ENCODE measurements at places on chromosomes 7 and 10.

DNA sequence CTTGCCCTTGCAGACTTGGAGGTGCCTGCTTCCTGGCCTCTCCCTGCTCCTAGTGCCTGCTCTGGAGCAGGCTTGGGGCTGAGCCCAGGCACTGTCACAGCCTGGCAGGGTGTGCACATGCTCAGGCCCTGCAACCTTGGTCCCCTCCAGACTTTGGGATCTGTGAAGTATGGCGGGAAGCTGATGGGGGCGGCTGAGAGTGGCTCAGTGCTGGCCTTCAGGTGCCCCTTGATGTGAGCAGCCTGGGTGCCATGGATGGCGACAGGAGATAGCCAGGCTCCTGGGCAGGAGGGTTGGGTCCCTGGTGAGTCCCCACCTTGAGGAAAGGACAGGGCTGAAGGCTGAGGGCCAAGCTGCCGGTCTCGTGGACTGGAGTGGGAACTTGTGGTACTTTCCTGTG is 700.4 kb upstream of the KCND2 start:
- DNase-seq = no peak

- no peak for DNase-seq
Observed at GRCh38 chr7:44043902-44044301, 600 bp upstream of the DBNL start.

GRCh38 chr10:6769704-6770417 is 189.8 kb upstream of the PRKCQ start:
- DNase-seq = peak; percentile 20

DNA sequence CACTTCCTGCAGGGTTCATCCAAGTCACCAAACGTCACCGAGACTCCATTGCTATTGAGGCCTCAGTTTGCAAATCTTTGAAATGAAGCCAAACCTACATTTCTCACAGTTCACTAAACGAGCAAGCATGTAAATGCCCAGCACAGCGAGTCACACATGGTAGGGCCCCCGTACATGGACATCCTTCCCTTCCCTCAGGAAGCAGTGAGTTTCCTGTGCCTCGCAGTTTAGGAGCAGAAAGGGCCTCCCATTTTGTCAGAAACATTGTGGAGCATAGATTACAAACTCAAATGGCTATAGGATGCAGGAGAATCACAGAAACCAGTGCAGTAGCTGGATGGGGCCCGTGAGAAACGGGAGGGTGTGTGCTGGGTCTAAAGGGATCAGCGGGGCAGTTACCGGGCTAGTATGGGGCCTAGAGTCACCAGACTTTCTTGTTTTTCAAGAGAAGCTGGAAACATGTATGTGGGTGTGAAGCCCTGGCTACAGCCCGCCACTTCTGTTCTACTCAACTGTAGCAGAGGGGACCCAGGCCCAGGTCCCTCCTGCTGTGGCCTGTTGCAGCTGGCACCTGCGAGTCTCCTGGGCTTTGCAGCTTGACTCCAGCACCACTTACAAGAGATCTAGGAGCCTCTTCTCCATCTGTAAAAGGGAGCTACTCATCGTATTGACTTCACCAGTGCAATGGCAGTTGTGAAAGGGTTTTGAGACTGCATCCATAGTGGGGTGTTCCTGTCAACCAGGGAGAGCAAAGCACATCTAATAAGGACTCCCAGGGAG is 14.2 kb upstream of the SLC18A3 start:
- no peak for DNase-seq

DNA sequence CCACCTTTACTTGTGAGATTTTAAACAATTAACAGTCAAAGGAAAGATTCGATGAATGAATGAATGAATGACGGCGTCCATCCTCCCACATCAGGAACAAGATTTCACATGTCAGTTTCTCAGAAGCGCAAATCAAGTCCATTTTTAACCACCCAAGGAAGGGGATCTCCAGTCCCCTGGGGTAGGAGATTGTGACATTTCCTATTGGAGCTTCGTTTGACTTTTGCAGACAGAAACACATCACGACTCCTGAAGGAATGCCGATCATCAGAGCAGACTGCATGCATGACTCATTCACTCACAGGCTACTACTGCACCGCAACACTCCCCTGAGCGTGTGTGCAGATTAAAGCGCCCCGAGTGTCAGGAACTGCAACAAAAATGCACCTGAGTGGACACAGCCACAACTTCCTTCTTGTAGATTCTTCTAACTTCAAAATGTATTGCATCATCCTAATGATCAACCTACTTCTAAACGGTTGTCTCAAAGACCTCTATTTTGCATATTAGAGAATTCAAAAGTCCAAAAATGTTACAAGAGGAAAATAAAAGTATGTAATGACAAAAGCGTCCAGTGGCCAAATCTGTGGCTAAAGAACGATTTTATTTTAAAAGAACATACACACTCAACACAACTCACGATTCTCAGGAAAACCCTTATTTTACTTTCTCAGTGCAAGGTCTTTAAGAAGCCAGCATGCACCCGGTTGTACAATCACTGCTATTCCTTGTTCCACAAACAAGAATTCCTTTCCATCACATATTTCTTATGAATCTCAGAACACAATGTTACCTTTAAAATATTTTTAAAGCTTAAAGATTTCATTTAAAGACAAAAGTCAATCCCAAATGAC is 172.6 kb downstream of the FAM107B start:
- peak; percentile 61 for DNase-seq

DNA sequence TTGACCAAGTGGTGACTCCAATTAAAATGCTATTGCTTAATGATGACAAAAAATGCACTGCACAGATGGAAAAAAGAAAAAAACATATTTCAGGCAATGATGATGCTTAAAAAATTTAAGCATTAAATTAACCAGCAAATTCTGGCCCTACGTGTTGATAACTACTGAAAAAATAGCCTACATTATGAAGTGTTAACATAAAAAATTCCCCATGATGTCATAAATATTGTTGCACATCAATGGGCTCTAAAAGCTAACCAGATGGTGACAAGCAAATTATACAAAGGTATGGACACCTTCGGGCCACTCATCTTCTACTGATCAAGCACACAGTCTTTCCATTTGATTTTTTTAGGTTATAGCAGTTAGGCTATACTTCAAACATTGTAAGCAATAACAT is 267.4 kb downstream of the PARD3 start:
- no peak for DNase-seq

DNA sequence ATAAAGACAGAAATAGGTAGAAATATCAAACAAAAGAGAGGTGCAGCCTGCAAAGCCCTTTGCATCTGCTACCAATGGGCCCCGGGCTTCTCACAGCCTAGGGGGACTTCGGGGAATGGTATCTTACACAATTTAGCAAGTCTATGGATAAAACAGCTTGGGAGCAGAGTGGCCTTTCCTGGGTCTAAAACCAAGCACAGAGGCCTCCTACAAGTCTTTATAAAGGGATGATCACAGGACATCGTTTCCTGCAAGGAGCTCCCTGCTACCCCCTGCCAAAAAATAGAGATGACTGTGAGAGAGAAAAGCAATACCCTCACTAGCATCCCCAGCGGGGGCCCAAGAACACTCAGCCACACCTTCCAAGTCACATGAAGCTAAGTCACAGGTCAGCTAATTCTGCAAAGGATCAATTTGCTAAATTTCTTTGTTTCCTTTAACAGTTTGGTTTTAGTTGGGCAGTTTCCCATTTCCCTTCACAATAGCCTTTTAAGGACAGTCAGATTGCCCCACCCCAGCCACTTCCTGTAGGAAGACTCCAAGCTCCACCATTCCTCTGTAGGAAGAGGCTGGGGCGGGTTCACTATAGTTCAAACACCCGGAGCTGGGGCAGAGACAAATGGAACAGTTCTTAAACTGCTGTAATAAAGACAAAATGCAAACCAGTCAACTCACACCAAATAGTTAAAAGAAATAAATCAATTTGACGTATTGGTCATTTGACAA is 105.5 kb downstream of the SLIT1 start:
- DNase-seq = no peak

DNA sequence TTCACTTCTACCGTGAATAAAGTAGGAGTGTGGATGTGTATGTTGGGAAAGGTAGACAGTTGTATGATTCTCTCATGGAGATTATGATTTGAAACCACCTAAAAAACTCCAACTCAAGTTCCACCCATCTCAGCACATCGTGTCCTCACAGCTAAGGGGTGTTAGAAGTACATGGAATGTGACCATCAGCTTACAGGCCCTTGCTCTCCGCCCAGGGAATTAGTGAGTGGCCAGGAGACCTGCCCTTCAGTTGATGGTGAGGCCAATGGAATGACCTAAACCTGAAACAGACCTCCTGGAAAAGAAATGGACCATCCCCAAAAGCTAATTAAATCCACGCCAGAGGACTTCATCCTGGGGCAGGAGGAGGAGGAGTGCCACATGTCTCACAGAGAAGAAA is 2.1 kb upstream of the WNT2 start:
- no peak for DNase-seq

- no peak for DNase-seq
Observed at GRCh38 chr7:235576-236395, 43.4 kb downstream of the FAM20C start.

DNA sequence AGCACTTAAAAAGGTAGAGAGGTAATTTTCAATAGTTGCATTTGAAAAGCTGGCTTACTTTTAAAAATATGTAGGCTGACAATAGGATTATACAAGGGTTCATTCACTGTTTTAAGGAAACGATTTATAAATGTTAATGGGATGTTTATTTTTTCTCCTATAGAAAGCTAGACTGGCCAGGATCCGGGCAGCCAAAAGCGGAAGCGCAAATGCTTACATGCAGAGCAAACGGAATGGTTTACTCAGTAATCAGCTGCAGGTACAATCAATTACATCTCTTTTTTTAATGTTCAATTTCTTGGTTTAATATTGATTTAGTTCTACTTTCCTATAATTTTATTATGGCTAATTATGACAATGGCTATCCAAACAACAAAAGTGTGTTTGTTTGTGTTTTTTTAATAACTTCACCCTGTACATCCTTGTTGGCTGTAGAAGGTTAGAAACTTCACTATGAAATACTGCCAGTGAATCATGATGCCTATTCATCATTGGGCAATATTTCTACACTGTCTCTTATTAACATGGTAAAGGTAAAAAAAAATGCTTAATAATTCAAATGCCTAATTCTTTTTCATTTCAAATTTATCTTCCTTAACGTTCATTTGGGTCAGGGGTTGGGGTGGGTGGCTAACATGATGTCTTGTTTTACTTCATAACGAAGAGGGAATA is 116.4 kb downstream of the TSPAN12 start:
- no peak for DNase-seq

DNA sequence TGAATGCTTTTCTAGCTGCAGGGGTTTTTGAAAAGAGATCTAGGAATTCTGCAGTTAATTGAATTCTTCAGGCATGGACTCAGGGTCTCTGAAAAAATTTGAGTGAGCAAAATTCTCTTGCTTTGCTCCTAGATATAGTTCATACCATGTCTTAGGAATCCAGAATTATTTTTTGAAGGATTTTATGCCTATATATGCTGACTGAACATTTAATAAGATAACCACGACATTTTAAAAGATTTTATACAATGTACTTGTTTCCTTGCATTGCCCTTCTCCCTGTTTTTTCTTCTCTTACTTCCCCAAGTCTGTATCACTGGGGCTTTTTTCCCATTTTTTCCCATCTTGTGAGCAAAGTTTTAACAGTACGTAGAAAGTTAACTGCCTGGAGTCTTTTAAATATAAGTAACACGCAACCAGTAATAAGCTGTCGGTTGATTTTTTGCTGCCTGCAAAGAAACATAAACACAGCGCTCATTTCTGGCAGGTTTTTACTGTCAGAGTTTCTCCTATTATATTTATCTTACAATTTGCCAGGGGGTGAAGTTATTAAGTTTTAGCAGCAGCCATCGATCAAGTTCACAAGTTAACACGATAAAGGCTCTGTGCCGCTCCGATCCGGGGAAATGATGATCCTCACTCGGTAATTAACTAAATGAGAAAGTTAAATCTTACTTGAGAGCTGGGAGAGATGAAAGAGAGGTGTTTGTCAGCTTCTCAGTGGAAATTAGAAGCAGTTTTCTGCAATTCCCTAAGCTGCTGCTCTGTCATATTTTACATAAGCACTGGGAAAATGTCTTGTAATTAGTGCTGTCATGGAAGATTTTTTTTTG is 81.0 kb downstream of the POLL start:
- DNase-seq = no peak

DNA sequence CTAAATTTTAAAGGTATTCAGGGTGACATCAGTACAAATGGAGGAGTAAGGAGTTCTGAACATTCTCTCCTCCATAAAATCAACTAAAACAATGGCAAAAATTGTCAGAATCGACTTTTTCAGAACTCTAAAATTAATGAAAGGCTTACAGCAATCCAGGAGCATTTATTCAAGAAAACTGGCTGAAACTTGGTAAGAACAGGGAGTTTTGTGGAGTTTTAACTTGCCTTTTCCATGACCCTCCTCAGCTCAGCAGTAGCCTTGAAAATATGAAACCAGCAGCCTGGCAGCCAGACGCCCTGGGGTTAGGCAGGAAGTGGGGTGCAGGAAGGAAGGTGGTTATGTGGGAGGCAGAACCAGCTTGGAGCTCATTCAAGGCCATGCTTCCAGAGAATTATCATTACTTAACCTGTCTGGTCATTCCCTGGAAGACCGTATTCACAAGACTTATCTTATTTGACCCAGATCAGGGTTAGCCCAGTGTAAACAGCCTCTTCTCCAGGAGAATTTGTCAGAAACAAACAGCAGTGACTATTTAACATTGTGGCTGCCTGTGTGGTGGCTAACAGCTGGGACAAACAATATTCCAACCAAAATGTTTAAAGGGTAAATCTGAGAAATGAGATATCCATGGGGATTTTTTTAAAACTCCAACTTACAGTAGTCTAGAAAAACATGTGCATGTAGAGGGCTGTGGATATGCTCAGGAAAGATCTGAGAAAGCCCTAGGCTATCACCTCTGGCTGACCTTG is 75.7 kb upstream of the MACROH2A2 start:
- DNase-seq = no peak

DNA sequence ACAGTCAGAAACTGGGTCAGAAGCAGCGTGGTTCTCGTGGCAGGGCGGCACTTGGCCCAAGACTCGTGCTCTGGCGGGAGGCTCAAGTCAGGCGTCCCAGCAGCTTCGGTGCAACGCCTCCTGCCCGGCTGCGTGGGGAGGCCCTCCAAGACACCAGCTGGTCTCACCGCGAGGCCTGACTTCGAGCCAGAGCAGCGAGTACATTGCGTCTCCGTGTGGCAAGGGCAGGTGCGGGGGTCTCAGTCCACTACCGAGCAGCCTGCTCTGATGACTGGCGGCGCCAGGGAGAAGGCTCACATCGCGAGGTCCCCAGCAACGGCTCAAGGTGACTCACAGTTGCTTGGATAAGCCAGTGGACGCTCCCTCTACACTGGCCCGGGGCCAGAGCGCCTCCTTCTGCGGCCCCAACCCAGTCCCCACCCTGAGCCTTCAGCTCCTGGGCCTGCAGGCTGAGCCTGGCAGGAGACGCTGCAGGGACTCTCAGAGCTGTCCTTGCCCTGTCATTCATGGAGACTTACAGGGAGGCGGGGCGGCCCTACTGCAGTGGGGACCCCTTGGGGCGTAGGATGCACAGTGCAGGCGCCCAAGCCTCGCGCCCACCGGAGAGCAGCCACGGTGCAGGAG is 41.9 kb upstream of the PRKAR1B start:
- DNase-seq = no peak

GRCh38 chr7:97595439-97595838 is 136.4 kb upstream of the TAC1 start:
- DNase-seq = no peak

GRCh38 chr7:50281680-50282445 is 22.7 kb upstream of the IKZF1 start:
- peak; percentile 62 for DNase-seq

GRCh38 chr7:98116656-98117461 is 10.2 kb downstream of the LMTK2 start:
- DNase-seq = peak; percentile 1

GRCh38 chr10:28897617-28898464 is 220.5 kb downstream of the BAMBI start:
- no peak for DNase-seq

GRCh38 chr7:2948749-2949148 is 94.9 kb downstream of the CARD11 start:
- no peak for DNase-seq
